ENCODE measurements at places on chromosomes 5 and 9.

GRCh38 chr9:2213830-2214468 is 198.8 kb downstream of the SMARCA2 start:
- no peak for DNase-seq

GRCh38 chr9:95003689-95004410 is 277.4 kb downstream of the AOPEP start:
- DNase-seq, result no peak

GRCh38 chr9:95296761-95297160 is 20.7 kb downstream of the FANCC start:
- no peak for DNase-seq

- DNase-seq, result no peak
These were observed 22.0 kb upstream of the PIK3R1 start for GRCh38 chr5:68193481-68194036.

GRCh38 chr5:158483281-158483860 is 616.3 kb downstream of the EBF1 start:
- no peak for DNase-seq

DNA sequence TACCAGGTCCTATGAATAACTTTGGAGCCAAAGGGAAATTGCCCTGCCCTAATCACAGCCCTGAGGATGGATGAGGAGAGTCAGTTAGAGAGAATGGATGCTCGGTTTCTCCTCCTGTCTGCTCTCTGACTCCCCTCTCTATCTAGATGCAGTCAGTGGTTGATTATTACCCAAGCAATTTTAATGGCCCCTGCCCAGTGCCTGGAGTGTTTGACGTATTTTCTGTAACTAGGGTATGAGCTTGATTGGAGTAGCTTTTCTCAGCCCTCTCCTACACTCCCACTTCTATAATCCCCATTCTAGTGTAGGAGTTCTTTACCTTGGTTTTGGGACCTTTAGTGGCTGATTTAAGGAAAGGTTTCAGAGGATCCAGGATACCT is 60.4 kb downstream of the DOCK2 start:
- no peak for DNase-seq

DNA sequence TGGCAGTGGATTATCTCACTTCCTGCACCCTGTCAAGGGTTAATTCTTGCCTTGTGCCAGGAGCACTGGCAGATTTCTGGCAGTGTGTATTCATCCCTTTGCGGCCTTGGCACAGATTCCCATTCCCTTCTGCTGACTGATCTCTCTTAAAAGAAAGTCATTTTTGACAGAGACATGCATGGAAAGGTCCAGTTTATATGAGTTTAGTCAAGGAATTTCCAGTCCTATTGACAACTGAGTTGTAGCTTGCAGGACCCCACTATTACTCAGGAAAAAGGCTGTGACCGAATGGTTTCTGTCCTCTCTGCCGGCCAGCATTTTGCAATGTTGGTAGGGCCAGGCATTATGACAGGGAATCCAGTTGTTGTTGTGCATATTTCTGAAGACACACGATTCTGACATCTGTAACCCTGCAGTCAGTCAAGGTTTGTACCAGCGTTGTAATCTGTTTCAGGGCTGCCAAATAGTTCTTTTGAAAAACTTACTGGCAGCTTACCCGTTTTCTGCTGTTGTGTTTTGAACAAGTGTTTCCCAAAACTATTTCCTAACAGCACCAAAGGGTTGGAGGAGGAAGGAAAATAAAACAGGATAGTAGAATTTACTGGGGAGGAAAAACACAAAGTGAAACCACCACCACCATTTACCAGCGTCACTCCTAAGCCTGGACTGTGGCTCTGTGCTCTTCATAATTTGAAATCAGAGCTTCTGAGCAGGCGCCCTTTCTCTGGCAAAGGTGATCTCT is 243.4 kb upstream of the KLF4 start:
- peak; percentile 83 for DNase-seq

DNA sequence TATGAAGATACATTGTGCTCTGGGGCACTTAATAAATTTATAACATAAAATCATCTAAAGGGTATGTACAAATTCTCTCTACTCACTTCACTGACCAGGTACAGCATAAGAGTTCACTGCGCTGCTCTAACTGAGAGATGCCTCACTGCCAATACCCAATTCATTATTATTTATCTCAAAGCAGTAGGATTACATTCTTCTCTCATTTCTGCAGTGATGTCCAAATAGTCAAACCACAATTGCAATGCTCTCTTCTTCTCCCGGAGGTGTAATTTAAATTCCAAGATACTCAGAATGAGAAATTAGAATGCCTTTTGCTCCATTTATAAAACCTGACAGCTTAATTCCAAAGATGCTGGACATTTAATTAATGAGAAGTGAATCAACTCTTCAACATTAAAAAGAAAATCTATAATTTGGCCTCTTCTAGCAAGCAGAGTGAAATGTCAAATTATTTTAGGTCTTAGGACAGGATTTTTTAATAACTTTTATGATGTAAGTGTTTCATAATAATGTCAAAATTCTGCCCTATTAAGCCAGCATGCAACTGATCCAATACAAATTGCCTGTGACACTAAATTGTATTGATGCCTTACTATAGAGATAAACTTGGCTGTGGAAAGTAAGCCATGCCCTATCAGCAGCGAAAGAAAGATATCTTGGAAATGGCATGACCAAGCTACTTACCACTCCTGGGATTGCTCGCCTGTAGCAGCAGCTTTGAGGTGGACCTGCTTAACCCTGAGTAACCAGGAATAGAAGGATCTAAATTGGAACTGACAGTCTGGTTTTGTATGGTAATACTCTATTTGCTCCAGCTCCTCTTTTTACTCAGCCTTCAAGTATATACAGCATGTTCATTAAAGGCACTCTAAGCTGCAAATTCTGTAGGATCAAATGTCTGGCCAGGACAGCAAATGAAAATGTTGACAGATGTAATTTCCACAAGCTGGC is 374.2 kb upstream of the TYRP1 start:
- DNase-seq, result no peak
